ENCODE measurements at places on chromosomes 1 and 21. TPM values are rescaled to one million over a fixed set of nuclear protein-coding genes. Genes with fewer than 3 reads are reported as not detected.

DNA sequence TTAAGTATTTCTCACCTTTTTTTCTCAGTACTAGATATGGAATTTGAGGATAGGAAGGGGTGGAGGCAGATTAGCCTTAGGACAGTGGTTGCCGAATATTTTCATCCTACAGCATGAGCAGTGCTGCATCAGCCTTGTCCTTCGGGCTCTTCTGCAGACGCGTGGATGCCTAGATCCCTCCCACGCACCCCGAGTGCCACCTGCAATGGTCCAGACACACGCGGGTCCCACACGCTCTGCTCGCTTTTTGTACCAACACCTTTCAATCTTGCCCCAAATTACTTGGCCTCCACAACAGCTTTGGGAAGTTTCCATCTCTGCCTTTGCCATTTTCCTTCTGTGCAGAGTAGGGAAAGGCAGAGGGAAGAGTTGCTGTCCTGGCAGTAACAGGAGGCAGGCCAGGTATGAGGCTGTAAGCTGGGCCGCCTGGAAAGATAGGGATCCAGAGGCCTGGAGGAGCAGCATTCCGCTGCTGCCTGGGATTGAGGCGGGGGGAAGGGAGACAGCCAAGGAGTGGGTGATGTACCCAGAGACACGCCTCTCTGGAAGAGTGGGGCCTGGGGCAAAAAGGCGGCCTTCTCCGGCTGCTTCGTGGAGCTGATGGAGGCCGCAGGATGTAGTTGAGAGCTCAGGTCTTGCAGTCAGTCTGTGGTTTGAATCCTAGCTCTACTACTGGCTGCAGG lies 467.7 kb downstream of the KIF26B start:
- H3K36me3 ChIP-seq: no peaks in the 10 kb centered on the region
- peaks cover 2% of the 10 kb centered on the region for H3K4me1 ChIP-seq
- no peak overlapping the region for H3K27ac ChIP-seq
- no peak overlapping the region for H3K4me3 ChIP-seq
- DNase-seq: no peak
- no peaks in the 10 kb centered on the region for H3K27me3 ChIP-seq

SUSD4 gene
- total RNA-seq: 0.23 TPM

ZC3H11A gene
- 101 TPM for total RNA-seq

DNA sequence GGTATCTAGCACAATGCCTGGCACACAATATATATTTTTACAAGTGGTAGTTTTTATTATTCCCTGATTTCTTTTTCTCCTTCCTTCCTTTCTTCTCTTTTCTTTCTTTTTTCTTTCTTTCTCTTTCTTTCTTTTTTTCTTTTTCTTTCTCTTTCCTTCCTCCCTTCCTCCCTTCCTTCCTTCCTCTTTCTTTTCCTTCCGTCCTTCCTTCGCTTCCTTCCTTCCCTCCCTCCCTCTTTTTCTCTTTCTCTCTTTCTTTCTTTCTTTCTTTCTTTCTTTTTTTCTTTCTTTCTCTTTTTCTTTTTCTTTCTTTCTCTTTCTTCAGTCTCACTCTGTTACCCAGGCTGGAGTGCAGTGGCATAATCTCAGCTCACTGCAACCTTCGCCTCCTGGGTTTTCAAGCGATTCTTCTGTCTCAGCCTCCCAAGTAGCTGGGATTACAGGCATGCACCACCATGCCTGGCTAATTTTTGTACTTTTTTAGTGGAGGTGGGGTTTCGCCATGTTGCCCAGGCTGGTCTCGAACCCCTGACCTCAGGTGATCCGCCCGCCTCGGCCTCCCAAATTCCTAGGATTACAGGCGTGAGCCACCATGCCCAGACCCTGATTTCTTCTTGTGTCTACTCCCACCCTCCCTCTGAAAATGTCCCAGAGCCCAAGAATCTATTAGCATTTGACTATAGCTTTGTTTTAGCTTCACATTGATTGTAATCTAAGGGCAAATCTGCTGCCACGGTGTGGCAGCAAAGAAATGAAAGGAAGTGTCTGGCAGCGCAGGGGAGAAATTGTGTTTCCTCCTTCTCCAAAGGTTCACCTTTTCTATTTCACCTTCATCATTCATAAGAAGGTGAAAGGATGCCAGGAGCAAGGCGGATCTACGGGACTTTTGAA lies 19.9 kb upstream of the ABCB10 start:
- no peak for DNase-seq
- no peak overlapping the region for H3K27ac ChIP-seq
- no peaks in the 10 kb centered on the region for H3K36me3 ChIP-seq
- peaks cover 2% of the 10 kb centered on the region for H3K4me1 ChIP-seq
- peaks cover 7% of the 10 kb centered on the region for H3K27me3 ChIP-seq
- H3K4me3 ChIP-seq: no peak overlapping the region

GRCh38 chr1:227073786-227074185 lies 133.7 kb downstream of the COQ8A start:
- no peaks in the 10 kb centered on the region for H3K36me3 ChIP-seq
- no peak for DNase-seq
- no peak overlapping the region for H3K4me3 ChIP-seq

- no peak overlapping the region for H3K4me3 ChIP-seq
- no peaks in the 10 kb centered on the region for H3K4me1 ChIP-seq
- no peaks in the 10 kb centered on the region for H3K36me3 ChIP-seq
- no peak overlapping the region for H3K27ac ChIP-seq
- no peak for DNase-seq
Measured at GRCh38 chr1:55352811-55353180, 137.6 kb upstream of the USP24 start.

GRCh38 chr1:244413736-244414135 lies 38.0 kb downstream of the ADSS2 start:
- no peak for DNase-seq
- no peaks in the 10 kb centered on the region for H3K27me3 ChIP-seq
- H3K4me1 ChIP-seq: peaks cover 30% of the 10 kb centered on the region
- H3K36me3 ChIP-seq: peaks cover 89% of the 10 kb centered on the region
- no peak overlapping the region for H3K4me3 ChIP-seq

CEP104 gene
- 46.0 TPM for total RNA-seq

TLR5 gene
- total RNA-seq: 0.15 TPM

- DNase-seq: no peak
- peaks cover 27% of the 10 kb centered on the region for H3K36me3 ChIP-seq
- H3K27ac ChIP-seq: no peak overlapping the region
- H3K27me3 ChIP-seq: no peaks in the 10 kb centered on the region
- H3K4me3 ChIP-seq: no peak overlapping the region
Measured at GRCh38 chr1:155529109-155529508, 33.5 kb downstream of the ASH1L start.

HSF2BP gene
- total RNA-seq: 0.40 TPM

GRCh38 chr1:104406728-104407127 lies 657.0 kb downstream of the AMY1C start:
- no peak for DNase-seq
- no peaks in the 10 kb centered on the region for H3K27me3 ChIP-seq
- no peaks in the 10 kb centered on the region for H3K4me1 ChIP-seq
- H3K4me3 ChIP-seq: no peak overlapping the region
- no peaks in the 10 kb centered on the region for H3K36me3 ChIP-seq

NEK2 gene
- 47.5 TPM for total RNA-seq

GRCh38 chr1:30403726-30404125 lies 319.7 kb downstream of the MATN1 start:
- H3K4me1 ChIP-seq: no peaks in the 10 kb centered on the region
- H3K27ac ChIP-seq: no peak overlapping the region
- no peak for DNase-seq
- no peak overlapping the region for H3K4me3 ChIP-seq

DNA sequence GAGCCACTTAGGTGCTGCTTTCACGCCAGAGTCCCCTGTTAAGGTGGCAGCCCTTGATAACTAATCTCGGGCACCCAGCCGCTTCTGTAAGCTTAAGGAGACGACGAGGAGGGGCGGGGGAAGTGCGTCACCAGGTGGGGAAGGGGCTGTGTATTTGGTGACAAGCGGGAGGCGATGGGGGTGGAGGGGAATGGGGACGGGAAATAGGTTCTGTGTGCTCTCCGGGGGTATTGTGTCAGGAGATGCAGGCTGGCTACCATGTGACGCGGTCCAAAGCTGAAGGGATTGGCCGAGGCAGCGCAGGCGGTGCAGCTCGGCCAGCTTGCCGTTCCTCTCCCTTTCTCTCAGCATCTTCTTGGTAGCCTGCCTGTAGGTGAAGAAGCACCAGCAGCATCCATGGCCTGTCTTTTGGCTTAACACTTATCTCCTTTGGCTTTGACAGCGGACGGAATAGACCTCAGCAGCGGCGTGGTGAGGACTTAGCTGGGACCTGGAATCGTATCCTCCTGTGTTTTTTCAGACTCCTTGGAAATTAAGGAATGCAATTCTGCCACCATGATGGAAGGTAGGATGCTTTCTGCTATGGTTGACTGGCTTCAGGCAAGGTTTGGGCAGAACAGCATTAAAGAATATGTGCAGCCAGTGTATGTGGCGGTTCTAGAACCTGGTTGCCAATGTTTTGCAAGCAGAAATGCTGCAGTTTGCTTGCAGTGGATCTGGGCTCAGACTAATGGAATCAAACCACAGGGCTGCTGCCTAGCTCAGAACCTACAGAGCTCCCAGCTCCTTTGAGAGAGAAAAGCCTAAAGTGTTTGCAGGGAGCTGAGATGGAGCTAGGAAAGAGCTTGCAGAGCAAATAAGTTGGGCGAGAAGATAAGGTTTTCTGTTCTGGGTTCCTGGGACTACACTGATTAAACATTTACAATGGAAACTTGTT lies at the start of gene SGIP1:
Gene SGIP1, plus strand, starts transcription at position 350 of the 937 bp plus-strand sequence. Its CDS starts 206 bp downstream, at position 556.
- no peak for DNase-seq
- peak within 1 kb of the TSS; percentile 62 for H3K4me3 ChIP-seq
- H3K27ac ChIP-seq: no peak within 1 kb of the TSS
- peaks cover 59% of the 10 kb centered on the region for H3K27me3 ChIP-seq

RGS18 gene
- total RNA-seq: 0.28 TPM

DNA sequence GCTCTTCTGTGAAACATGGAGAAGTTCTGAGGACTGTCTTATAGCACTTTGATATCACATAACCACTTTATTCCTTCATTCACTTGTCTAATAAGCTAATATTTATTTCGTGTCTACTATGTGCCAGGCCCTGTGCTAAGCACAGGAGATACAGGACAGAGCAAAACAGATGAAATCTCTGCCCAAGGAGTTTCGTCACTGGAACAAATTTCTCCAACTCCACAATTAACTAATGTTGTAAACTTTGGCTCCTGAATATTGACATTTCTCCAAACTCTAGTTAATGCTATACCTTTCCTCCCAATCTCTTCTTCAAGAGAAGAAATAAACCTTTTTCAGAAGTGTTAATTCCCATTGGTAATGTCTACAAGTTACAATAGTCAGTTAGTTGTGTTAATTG lies 24.8 kb upstream of the OR10J5 start:
- H3K36me3 ChIP-seq: no peaks in the 10 kb centered on the region
- DNase-seq: no peak
- H3K4me3 ChIP-seq: no peak overlapping the region
